Fibroblast of skin of left biceps (primary cell): ENCODE measurements at places on chromosomes 11 and 22.

DNA sequence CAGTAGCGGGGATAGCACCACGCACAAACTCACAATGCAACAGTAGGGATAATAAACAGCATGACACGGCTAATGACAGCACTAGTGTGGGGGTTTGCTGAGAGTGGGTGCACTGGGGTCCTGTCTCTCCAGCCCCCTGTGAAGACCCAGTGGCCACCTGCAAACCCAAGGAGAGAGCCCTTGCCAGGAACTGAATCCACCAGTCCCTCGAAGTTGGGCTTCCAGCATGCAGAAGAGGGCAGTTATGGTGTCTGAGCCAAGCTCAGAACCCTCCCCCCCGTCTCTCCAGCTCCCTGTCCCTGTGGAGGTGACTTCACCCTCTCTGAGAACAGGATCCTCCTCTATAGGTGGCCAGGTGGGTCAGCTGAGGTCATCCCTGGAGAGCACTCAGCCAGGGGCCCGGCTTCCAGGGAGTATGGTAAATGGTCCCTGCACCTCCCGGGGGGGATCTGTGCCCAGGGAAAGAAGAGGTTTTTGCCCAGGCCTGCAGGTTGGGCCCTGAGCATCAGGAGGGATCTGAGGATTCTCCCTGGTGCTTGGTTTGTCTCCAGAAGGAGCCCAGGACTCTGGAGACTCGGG lies 86.3 kb upstream of the PRR5 start:
- DNase-seq, result no peak

DNA sequence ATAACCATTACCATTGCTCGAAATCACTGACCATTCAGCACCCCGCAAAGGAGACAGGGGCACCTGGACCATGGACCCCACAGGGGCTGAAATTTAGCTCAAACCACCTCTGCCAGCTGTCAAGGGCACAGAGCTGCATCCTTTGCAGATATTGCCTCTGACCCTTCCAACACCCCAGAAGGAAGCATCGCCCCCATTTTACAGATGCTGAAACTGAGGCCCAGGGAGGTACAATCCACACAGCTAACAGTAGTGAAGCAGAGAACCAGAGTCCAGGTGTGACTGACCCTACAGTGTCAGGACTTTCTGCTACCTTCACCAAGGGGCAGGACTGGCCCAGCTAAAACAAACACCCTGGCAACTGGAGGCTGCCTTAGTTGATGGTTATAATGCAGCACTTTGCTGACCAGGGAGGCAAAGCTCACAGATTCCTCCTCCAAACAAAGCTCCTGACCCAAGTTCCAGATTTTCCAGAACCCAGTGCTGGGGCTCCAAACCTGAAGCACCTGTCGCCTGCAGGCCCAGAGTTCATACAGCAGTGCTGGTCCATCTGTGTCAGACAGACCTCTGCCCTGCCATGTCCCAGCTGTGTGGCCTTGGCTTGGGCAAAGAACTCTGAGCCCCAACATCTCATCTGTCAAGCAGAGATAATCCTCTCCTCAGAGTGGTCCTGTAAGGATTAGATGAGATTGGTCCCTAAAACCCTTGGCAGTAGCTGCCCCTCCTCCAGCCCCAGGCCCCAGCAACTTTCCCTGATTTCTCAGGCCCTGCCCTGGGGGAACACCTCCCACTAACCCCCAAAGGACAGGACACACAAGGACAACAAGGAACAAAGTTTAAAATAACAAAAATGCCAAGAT lies 15.2 kb upstream of the ARAP1 start:
- no peak for DNase-seq

GRCh38 chr22:39343259-39344045 lies 6.3 kb upstream of the SYNGR1 start:
- no peak for DNase-seq

GRCh38 chr11:1879941-1880720 lies 11.6 kb downstream of the PRR33 start:
- DNase-seq, result no peak

GRCh38 chr11:27553186-27553585 lies 46.6 kb upstream of the LIN7C start:
- no peak for DNase-seq

DNA sequence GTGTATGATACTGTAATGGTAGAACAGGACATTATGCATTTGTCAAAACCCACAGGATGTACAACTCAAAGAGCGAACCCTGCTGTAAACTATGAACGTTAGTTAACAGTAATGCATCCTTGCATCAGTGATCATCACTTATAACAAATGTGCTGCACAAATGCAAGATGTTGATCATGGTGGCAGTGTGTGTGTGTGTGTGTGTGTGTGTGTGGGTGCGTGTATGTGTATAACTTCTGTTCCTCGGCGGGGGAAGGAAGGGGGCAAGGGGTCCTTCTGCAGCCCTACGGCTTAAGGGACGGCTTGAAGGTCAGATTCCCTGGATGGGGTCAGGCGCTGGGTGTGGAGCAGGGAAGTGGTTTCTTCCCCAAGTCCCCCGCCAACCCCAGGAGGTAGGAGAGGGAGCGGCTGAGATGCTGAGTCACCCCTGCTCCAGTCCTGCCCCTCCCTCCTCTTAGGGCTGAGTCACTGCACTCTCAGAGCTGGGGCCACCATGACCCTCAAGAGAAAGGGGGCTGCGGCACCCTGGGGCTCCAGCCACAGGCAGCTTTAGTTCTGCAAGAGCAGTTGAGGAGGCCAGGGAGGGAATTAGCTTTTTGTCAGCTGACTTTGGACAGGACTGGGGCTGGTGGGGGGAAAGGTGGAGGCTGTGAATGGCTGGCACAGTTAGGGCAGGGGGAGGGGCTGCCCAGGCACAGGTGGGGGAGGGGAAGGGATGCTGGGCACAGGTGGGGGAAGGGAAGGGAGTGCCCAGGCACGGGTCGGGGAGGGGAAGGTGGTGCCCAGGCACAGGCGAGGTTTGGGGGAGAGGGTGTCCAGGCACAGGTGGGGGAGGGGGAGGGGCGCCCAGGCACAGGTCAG lies 8.8 kb upstream of the CTSD start:
- DNase-seq, result peak; percentile 79

DNA sequence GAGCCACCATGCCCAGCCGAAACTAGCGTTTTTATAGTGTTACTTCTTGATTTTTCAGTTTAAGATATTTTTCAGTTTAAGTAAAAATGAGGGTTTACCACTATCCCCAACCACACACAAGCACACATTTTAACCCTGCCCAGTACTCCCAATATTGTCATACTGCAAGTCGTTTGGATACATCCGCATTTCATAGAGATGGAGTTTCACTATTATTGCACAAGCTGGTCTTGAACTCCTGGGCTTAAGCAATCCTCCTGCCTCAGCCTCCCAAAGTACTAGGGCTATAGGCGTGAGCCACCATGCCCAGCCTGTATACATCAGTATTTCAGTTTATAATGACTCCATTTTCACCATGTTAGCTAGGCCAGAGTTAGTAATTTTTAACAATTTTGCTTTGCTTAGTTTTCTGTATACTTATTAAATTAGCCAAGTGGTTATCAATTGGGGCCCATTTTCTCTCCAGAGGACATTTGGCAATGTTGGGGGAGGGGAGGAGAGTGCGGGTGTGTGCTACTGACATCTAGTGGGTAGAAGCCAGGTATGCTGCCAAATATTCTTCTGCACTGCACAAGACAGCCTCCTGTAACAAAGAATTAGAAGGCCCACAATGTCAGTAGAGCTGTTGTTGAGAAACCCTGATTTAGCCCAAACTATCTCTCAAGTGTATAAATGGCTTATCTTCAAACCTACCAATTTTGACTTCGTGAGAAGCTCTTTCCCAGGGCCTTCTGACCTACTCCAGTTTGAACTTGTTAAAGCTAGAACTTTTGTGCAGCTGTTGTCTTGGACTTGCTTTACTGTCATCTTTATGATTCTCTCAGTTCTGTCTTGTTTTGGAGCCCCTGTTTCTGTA lies 7.3 kb downstream of the USP47 start:
- DNase-seq, result no peak

DNA sequence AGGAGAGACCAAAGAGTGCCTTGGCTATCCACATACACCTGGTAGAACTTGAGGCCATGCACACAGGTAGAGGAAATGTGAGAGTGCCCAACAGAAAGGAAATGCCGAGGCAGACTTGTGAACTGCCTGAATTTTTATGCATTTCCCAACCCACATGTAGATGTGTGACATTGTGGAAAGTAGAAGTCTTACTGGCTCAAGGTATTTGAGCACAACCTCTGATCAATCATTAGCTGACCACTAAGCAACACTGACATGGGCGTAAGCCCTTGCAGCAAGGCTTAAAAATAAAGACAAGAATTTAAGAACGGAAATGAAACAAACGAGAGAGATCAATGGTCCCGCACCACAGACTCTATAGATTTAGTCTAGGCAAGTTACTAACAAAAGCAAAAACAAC lies 62.6 kb downstream of the POLD3 start:
- DNase-seq, result no peak

- no peak for DNase-seq
These were observed 787 bp downstream of the SMDT1 start for GRCh38 chr22:42080287-42080686.

DNA sequence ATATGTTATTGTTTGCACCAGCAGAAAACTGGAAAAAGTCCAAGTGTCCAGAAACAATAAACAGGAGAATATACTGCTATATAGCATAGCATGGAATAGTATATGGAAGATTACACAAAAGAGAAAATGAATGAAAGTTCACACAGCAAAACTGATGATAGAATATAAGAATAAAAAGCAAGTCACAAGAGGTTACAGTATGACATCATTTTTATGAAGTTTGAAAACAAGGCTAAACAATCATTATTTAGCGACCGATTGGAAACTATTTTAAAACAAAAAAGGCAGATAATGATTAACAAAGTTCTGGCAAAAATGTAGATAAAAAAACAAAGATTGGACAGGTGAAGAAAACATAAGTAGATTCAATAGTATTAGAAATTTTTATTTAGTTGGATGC lies 47.1 kb downstream of the SOX6 start:
- DNase-seq, result no peak

- DNase-seq, result no peak
These were observed 25.1 kb upstream of the USP47 start for GRCh38 chr11:11816511-11817314.

DNA sequence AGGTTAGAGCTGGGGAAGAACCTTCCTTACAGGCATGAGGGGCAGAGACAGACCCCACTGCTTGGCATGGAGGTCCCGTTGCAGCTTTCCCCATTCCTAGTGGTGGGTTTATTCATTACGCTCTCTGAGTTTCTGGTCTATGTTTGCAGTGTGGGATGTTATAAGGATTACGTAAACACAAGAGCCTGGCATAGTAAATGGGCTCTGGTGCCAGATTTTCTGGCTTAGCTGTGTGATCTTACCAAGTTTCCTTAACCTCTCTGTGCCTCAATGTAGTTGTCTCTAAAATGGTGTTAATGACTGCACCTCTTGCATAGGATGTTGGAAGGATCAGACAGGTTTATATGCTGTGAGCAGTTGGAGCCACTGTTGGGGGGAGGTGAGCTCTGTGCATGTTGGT lies 15.1 kb downstream of the DTX4 start:
- DNase-seq, result no peak

- DNase-seq, result peak; percentile 85
These were observed 430.6 kb downstream of the MIAT start for GRCh38 chr22:27088026-27088425.

GRCh38 chr11:120314861-120315260 lies 10.2 kb upstream of the TLCD5 start:
- no peak for DNase-seq

- DNase-seq, result no peak
These were observed 73.5 kb upstream of the PPARA start for GRCh38 chr22:46076651-46077339.

DNA sequence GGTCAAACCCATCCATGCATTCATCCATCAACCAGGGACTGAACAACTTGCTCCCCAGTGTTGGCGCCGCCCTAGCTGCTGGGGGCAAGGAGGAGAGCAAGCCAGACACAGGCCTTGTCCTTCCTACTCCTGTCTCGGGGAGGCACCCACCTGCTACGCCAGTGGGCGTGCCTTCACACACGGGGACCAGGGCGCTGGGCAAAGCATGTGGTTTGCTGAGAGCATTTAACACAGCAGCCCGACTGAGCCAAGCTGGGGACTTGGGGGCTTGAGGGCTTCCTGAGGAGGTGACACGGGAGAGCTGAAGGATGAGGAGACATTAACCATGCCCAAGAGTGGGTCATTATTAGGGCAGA lies 30.6 kb downstream of the CACNA1I start:
- no peak for DNase-seq

DNA sequence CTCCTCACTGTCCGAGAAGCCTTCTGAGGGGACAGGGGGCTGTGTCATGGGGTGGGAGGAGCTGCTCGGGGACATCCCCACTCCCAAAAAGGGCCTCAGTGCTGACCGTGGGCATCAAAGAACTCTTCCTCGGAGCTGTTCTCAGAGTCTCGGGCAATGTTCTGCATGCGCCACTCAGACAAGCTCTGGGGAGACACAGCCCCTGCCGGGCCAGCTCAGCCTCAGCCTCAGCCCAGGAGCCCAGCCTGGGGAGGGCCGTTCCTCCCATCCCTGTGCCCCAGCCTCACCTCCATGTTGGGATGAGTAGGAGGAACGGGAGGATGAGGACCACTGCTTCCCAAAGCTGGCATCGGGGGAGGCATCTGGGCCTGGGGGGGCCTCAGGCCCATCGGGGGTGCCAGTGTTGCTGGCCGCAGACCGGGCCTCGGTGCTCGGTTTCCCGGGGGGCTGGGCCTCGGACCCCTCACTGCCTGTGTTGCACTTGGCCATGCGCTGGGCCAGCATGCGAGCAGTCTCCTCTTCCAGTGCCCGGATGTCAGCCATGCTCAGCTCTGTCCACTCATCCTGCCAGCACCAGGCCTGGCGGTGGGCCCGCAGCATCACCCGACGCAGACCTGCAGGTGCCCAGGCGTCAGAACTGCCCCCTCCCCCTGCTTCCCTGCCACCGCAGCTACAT lies 5.2 kb downstream of the PITPNM1 start:
- DNase-seq, result no peak

DNA sequence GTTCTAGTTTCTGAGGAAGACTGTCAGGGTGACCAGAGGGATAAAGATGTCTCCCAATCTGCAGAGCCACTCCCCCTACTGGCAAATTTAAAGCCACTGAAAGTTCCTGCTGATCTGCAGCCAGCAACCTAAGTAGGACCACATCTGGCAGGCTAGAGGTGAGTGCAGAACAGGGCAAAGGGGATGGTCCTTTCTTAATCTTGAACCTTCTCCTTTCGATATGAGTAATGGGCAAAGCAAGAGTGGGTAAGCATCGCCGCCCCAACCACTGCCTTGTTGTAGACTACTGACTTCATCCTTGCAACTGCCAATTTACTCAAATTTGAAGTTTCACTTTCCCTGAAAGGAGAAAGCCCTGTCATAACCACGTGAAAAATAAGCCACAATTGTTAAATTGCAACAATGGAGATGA lies 30.7 kb downstream of the SCUBE2 start:
- DNase-seq, result no peak
